ENCODE measurements at places on chromosomes 6 and 20. TPM values are rescaled to one million over a fixed set of nuclear protein-coding genes. Genes with fewer than 3 reads are reported as not detected.

- H3K27me3 ChIP-seq, result no peaks in the 10 kb centered on the region
- H3K4me3 ChIP-seq, result no peak overlapping the region
- H3K36me3 ChIP-seq, result no peaks in the 10 kb centered on the region
- no peak for DNase-seq
- H3K4me1 ChIP-seq, result no peaks in the 10 kb centered on the region
Observed at GRCh38 chr6:48611332-48611731, 500.3 kb upstream of the PTCHD4 start.

The ACSS1 gene
- 34.4 TPM for total RNA-seq

DNA sequence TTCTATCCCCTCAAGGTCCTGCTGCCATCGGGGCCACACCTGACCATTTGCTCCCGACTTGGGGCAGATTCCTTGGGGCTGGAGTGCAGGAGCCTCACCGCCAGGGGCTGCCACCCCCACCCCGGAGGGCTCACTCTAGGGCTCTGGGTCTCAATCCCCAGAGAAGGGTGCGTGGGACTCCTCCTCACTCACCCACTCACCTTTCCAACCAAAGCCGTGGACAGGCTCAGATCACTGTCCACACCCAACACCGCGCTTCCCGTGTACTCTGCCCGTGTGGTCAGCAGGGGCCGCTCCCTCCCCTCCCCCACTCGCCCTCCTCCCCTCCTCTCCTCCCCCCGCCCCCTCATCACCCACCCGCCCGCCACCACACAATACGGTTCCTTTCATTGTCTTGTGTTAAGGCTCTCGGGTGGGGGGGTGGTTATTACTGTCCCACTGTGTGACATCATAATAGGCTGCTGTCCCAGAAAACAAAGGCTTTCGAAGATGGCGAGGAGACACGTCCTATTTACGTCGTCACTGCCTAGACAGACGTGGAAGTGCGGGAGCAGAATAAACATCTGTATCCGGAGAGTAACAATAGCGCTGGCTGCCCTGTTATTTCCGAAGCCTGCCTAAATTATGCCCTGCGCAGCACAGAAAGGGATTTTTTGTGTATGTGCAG, 85.8 kb downstream of the YTHDF1 start:
- no peak overlapping the region for H3K4me3 ChIP-seq
- no peak overlapping the region for H3K27ac ChIP-seq
- no peaks in the 10 kb centered on the region for H3K36me3 ChIP-seq
- DNase-seq, result no peak
- no peaks in the 10 kb centered on the region for H3K4me1 ChIP-seq

DNA sequence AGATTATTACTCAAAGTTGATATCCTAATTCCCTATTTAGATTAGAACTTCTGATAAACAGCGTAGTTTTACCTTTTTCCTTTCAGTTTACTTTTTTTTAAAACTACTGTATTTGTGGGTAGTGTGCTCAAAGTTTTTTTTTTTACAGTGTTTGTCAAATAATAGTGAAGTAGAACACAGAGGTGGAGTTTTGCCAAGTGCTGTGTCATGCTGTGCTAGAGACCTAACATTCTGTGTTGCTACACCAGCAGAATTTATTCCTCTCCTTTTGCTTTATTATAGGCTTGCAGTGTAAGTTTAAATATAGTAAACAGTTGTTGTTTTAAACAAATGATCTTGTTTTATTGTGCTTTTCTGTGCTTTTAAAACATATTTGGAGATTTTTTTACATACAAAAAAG, 125.4 kb downstream of the HIVEP1 start:
- peaks cover 71% of the 10 kb centered on the region for H3K36me3 ChIP-seq
- DNase-seq, result no peak
- no peak overlapping the region for H3K4me3 ChIP-seq
- H3K27ac ChIP-seq, result no peak overlapping the region

The PLAGL1 gene
- total RNA-seq, result 28.5 TPM

The GMNN gene
- total RNA-seq, result 14.5 TPM

The BANF2 gene
- not detected for total RNA-seq

DNA sequence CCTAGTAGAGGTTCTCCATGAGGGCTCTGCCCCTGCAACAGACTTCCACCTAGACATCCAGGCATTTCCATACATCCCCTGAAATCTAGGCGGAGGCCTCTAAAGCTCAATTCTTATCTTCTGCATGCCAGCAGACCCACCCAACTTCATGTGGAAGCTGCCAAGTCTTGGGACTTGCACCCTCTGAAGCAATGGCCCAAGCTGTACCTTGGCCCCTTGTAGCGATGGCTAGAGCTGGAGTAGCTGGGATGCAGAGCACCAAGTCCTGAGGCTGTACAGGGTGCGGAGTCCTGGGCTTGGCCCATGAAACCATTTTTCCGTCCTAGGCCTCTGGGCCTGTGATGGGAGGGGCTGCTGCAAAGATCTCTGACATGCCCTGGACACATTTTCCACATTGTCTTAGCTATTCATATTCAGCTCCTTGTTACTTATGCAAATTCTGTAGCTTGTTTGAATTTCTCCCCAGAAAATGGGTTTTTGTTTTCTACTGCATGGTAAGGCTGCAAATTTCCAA, 17.4 kb upstream of the ELOVL5 start:
- H3K4me1 ChIP-seq, result peaks cover 12% of the 10 kb centered on the region
- H3K27ac ChIP-seq, result no peak overlapping the region
- H3K27me3 ChIP-seq, result no peaks in the 10 kb centered on the region

The DYNLT2 gene
- 3.7 TPM for total RNA-seq

The PNPLA1 gene
- not detected for total RNA-seq

DNA sequence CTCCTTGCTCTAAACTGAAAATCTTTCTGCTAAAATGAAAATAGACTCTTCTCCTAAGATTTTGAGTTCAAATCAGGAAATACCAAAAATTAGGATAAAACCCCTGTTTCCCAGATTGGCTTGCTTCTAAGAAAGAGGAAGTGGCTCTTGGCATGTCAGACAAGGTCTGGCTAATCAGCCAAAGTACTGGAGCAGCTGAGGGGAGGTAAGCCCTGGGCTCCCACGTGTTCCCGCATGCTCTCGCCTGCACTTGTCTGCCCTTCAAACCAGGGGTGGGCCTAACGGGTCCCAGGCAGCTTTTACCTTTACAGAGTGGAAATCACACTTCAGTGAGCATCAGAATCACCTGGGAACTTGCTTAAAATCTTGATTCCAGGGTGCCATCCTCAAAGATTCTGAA, 43.2 kb upstream of the GABRR1 start:
- DNase-seq, result no peak
- peaks cover 20% of the 10 kb centered on the region for H3K4me1 ChIP-seq
- H3K4me3 ChIP-seq, result no peak overlapping the region

DNA sequence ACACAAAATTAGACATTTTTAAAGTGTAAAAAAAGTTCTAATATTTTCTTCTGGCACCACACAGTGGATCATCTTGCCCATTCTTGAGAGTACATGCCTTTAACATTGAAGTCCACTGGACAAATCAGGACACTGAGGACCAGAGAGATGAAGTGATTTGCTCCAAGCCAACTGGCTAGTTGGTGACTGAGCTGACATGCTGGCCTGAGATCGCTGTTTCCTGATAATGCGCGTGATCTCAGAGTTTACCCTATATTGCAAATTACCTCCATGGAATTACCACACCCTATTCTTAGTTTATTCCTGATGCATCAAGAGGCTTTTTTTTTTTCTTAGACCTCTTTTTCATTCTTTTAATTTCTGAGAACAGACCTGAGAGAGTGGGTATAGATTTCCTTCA, 432.8 kb downstream of the CD83 start:
- peaks cover 16% of the 10 kb centered on the region for H3K4me1 ChIP-seq
- H3K4me3 ChIP-seq, result no peak overlapping the region
- H3K27ac ChIP-seq, result no peak overlapping the region
- no peaks in the 10 kb centered on the region for H3K36me3 ChIP-seq

The IPCEF1 gene
- total RNA-seq, result 1.8 TPM

DNA sequence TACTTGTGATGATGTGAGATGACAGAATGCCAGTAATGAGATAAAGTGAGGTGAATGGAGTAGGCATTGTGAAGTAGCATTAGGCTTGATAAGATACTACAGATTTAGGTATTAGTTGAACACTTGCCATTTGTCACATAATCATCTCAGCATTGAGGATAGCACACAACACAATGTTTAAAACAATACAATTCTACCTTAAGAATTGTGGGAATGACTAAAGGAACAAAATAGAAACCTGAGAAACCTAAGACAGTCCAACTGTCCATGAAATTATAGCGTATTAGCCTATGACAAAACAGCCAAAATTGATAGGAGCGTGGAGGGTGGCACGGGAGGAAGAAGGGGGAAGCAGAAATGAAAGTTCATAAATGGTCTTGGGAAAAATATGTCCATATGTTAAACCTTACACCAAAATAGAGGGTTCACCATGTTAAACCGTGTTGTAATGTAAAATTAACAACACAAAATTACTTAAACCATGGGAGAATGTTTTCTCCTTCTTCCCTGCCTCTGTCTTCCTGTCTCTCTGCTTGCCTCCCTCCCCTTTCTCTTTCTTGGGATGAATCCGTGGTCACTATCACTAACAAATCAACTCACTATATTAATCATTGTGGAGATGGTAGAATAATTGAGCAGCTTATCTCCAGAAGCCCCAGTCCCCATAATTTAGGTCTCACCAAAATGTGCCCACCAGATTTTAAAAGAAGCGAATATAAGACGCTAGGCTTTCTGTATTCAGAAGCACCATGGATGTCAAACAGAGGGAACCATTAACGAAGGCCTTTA, 33.0 kb upstream of the HFE start:
- peaks cover 20% of the 10 kb centered on the region for H3K4me1 ChIP-seq
- DNase-seq, result no peak
- H3K36me3 ChIP-seq, result peaks cover 13% of the 10 kb centered on the region
- peak overlapping the region; percentile 100 for H3K27ac ChIP-seq
- no peaks in the 10 kb centered on the region for H3K27me3 ChIP-seq

The RNF39 gene
- not detected for total RNA-seq

DNA sequence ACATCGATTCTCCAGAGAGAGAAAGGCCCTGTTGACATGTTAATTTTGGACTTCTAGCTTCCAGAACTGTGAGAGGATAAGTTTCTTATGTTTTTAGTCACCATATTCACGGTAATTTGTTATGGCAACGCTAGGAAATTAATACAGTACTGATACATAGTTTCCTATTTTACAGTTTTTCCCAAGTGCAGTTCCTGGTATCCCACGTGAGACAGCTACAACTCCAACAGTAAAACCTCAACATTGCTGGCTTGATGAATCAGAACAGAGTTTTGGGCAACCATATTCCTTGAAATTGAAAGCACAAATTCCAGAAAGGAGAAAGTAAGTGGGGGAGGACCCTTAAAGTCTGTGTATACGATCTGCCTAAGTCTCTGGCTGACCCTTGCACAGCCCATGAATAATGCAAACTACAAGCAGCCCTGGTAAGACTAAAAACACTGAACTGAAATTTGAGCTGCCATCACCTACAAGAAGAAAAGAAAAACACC, 505.1 kb upstream of the NRSN1 start:
- H3K27me3 ChIP-seq, result no peaks in the 10 kb centered on the region
- no peak overlapping the region for H3K4me3 ChIP-seq
- no peak for DNase-seq
- no peak overlapping the region for H3K27ac ChIP-seq
- no peaks in the 10 kb centered on the region for H3K4me1 ChIP-seq

DNA sequence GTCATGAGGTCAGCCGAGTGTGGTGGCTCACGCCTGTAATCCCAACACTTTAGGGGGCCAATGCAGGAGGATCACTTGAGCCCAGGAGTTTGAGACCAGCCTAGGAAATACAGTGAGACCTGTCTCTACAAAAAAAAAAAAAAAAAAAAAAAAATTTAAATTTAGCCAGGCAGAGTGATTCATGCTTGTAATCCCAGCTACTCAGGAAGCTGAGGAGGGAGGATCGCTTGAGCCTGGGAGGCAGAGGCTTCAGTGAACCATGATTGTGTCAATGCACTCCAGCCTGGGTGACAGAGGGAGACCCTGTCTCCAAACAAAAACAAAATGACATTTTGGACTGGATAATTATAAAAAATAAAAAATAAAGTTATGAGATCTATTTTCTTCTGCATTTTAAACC, 56.2 kb downstream of the ADGRF1 start:
- H3K27me3 ChIP-seq, result peaks cover 5% of the 10 kb centered on the region
- no peaks in the 10 kb centered on the region for H3K36me3 ChIP-seq
- DNase-seq, result no peak
- H3K27ac ChIP-seq, result no peak overlapping the region

DNA sequence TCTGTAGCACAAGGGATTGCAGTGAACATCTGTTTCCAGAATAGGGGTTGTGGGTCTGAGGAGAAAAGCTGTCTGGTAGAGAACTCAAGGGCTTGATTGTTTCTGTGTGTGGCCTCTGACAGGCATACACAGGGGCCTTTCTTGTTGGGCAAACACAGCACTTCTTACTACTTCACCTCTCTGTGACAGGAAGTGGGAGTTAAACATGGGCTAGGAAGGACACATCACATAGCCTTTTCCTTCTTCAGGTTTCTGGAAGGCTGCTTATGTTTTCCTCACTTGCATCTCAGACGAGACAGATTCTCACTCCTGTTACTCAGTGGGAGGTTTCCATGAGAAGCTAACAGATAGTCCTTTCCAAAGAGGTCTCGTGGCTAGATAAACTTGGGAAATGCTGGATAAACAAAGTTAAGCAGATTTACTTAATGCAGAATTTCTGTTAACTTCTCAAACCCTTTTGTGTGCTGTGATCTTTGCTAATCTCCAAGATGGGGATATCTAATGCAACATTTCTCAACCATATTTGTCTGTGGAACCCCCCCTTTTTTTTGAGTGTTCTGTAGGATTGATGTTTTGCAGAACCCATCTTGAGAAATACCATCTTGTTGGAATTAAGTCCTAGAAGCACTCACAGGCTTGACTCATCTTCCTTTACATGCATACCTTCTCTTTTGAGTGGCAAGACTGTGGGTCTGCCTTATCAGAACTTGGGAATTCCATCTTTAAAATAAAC, 41.9 kb upstream of the RNF8 start:
- no peak for DNase-seq
- H3K4me3 ChIP-seq, result no peak overlapping the region
- H3K36me3 ChIP-seq, result peaks cover 49% of the 10 kb centered on the region
- no peaks in the 10 kb centered on the region for H3K27me3 ChIP-seq
- H3K4me1 ChIP-seq, result no peaks in the 10 kb centered on the region

DNA sequence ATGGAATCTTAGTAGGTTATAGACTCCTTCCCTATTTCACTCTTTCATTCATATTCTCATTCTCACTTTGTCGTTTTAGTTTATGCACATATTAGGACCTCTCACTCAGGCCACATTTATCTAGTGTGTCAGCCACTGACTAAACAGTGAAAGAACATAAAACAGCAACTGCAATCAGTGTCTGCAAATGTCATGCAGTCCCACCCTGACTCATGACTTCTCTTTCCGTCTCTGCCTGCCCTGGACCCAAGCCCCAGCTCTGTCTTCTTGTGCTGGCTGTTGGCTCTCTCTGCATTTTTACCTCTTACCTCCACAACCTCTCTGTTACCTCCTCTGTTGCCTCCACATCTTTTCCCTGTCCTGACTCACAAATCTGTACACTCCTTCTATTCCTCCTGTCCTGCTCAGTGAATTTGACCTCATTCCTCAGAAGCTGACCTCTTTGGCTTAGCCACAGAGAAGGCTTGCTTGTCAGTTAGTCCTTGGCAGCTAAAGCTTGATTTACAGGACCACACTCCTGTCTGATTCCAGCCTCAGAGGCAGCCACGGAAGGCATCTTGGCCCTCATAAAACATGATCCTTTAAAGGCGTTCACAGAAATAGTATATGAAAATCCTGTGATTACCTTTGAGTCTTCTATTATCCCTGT, 247.6 kb downstream of the PKHD1 start:
- no peaks in the 10 kb centered on the region for H3K4me1 ChIP-seq
- H3K27ac ChIP-seq, result no peak overlapping the region
- H3K27me3 ChIP-seq, result peaks cover 2% of the 10 kb centered on the region
- no peaks in the 10 kb centered on the region for H3K36me3 ChIP-seq
- DNase-seq, result no peak
- no peak overlapping the region for H3K4me3 ChIP-seq

Measured in activated B cell treated with CpG ODN at 0.5 μM for 24 hours (primary cell).